ENCODE measurements at places on chromosomes 3 and 15. TPM values are rescaled to one million over a fixed set of nuclear protein-coding genes. Genes with fewer than 3 reads are reported as not detected.

The MST1R gene
- total RNA-seq = 7.5 TPM

- DNase-seq = no peak
Observed at GRCh38 chr15:81253846-81254245, 57.2 kb downstream of the IL16 start.

The CPN2 gene
- total RNA-seq = not detected

DNA sequence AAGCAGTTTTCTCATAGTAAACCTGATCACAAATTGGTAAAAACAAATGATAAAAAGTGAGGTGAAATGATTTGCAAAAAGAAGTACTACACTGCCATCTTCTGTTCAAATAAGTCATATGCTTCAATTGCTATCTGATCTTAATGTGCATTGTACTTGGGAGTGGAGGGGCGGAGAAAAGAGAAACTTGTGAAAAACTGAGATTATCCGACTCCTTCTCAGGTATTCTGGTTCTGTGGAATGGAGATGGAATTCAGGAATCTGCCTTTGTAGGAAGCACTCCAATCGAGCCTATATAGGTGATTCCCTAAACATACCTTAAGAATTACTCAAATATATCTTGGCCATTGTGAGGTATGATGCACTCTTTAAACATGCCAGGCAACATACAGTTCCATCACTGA is 180.6 kb downstream of the CHL1 start:
- DNase-seq = no peak

The ARGFX gene
- total RNA-seq = not detected

The FOXL2 gene
- not detected for total RNA-seq

DNA sequence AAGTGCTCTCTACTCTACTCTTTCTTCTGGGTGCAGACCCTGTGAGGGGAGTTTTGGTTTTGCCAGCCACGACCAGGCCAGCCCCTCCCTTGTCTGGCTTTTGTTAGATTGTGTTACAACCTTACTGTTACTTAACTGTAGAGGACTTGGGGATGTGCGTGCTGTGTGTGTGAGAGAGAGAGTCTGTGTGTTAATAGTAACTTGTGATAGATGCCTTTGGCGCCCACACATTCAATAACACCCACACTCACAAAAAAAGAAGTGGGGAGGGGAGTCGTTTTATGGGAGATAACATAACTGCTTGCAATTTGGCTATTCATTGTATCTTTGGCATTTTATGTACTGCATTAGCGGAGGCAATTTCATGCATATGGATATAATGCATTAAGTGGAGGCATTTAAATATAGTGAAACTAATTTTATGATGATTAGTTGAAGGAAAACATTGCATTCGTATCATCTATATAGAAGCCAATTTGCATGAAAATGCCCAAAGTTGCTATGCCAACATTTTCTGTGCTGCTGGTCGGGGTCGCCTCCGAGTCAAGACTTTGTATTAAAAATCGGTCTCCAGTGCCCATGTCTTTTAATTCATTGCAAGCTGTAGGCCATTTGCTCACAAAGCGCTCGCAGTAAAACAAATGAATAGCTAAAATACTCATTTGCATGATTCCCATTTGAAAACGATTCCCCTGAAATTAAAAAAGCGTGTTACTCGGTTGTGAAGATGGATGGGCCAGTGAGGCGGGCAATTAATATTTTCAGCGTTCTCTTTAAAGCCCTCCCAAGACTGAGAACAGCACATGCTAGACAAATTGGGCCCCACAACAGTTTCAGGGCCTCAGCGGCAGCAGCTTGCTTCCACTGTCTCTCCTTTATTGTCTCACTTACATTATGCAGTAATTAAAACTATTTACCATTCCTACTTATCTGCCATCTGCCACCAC is 158.5 kb upstream of the SMAD3 start:
- no peak for DNase-seq

- DNase-seq = no peak
Observed at GRCh38 chr15:52445954-52446353, 82.7 kb downstream of the MYO5A start.
